ENCODE measurements at places on chromosomes 6 and 20. TPM values are rescaled to one million over a fixed set of nuclear protein-coding genes. Genes with fewer than 3 reads are reported as not detected.

The FGD2 gene
- total RNA-seq: 19.7 TPM

GRCh38 chr6:169326067-169326799 is 72.6 kb upstream of the THBS2 start:
- peak; percentile 55 for DNase-seq

DNA sequence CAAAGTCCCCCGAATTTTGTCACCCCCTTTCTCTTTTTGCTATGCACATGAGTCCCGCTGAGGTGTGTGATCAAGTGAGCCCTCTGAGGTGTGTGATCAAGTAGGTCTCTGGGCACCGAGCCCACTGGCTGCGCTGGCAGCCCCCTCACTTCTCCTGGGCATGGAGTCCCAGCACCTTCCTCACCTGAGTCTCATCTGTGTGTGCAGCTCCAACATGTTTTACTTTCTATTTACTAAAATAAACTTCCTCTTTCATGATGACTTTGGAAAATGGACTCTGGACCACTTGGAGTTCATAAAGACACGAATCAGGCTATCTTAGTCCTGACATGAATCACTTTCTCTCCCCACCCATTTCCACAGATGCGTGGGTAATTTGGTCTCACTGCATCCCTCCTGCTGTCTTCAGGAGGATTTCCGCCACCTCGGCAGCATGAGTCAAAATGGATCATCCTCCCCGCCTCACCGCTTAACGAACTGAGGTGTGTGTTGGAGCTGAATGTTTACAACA is 39.8 kb downstream of the PRDM1 start:
- no peak for DNase-seq

The ENPP5 gene
- 1.9 TPM for total RNA-seq

DNA sequence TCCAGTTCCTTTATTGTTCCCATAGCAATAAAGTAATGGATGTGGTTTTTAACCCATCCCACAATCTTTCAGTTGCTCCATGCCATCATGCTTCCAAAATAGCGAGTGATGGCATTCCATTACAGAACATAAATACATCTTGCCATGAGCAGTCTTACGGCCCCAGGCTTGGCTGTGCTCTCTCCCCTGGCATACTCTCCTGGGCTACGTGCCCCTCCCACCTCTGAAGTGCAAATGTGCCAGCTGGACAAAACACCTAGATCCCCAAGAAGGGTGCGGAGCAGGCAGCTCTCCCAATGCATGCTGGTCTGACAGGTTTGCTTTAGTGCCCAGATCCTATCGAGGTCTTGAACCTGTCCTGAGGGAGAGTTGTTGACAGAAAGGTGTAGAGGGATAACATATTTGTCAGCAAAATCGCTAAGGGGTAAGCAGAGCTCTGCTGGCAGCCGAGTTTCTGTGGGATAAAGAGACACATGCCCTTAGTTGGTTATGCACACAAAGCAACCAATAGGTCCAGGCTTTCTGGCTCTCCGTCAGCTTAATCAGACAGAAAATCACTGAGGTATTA is 43.9 kb upstream of the PAX1 start:
- DNase-seq: no peak

The GLO1 gene
- total RNA-seq: 60.3 TPM

DNA sequence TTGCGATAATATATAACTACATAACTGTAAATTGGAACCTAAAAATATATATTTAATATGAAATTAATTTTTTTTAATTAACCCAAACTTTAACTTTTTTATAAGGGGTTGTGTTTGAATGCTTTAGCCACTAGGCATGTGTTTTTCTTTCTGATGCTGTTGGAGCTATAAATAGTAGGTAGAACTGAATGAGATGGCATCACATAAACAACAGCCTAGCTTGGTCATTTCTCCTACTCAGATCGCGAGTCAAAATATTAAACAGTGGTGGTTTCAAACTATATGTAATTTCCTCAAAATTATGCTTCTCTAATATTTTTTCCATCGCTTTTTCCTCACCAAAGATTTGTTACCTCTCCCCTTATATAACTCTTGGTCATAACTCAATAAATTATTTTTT is 243.2 kb downstream of the ARID1B start:
- no peak for DNase-seq

GRCh38 chr6:134521116-134521501 is 203.2 kb upstream of the SGK1 start:
- no peak for DNase-seq

The PTCRA gene
- 0.40 TPM for total RNA-seq

GRCh38 chr6:100126790-100127484 is 132.9 kb upstream of the MCHR2 start:
- DNase-seq: no peak

- no peak for DNase-seq
These were observed 224.2 kb downstream of the CLIC5 start for GRCh38 chr6:45791211-45792168.

DNA sequence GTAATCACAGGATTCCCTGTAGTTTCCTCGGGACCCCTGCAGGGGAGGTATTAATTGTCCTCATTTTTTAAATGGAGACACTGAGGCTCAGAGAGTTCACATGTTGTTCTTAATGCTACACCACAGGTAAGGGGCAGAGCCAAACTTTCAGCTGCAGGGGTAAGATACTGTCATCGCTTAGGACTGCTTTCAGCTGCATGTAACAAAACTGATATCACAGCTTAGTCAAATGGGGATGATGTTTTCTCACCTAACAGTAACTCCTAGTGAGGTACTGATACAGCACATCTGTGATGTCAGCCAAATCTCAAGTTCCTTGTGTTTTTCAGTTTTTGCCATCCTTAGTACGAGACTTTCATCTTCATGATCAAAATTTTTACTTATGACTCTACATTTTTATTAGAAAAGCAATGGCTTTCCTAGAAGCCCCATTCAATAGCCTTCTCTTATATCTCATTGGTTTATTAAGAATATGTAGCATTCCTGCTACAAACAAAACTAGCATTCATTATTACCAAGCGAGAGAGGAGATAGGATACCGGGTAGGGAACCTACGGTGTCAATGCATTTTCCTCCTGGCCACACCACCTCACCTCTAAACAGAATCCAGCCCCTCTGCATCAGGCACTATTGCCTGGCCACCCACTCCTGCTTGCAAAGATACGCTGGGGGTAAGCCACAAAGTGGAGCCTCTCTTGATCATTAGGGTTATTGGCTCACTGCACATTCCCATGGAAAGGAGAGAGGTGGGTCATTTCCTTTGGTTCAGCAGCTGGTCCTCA is 557.5 kb downstream of the CD83 start:
- DNase-seq: no peak

The JPH2 gene
- 1.5 TPM for total RNA-seq

The PLEKHG1 gene
- 57.7 TPM for total RNA-seq

DNA sequence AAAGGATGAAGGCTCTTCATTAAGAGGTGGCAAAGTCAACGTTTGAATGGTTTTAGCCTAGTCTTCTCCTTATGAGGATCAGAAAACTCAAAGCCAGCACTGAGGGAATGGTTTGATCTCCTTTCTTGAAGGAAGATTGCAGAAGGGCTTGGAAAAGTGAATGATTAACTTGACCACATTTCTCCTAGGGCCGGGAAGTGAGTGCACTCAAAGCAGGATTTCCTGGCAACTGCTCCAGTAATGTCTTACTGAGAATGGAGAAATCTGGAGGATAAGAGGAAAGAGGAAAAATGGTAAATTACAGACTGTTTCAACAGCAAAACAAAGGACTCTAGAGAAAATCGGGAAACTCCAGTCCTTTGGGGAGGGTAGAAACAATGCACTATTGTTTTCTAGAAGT is 189.0 kb upstream of the FOXA2 start:
- DNase-seq: no peak

The DDO gene
- 1.3 TPM for total RNA-seq

DNA sequence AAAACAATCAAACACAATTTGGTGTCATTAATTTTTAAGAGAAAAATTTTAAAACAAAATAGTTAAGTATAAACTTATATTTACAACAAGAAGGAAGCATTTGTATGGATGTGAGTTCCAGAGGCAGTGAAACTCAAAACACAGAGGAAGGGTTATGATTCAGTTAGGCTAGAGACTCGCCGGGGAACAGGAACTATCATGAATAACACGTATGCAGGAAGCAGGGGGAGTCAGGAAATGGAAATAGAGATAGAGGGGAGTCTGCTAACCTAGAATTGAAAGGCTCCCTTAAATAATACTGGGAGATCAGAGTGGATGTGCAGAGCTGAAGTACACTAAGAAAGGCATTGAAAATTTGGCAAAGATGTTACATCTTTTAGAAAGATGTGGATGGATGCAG is 14.2 kb upstream of the HLA-DRB1 start:
- no peak for DNase-seq

- no peak for DNase-seq
These were observed 329.8 kb upstream of the SOX4 start for GRCh38 chr6:21263531-21264287.

DNA sequence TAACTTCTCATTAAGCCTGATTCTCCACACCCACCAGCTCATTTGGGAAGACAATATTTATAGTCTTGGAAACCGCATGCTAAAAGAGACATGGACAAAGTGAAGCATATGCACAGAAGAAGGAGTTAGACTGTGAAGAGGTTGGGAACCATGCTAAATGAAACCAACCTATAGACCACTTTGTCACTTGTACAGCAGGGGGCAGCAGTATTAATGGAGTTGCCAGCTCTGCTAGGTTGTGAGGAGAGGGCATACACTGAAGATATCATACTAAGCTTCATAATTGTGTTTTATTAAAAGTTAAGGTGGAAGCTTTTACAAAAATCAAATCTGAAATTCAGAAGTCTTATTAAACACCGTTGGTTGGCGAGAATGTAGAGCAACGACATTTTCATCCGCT is 38.3 kb upstream of the HMGCLL1 start:
- DNase-seq: no peak

GRCh38 chr6:52570291-52570700 is 6.6 kb downstream of the TRAM2 start:
- DNase-seq: no peak

The THBS2 gene
- 104 TPM for total RNA-seq

The ADGRB3 gene
- 8.5 TPM for total RNA-seq

The CUL9 gene
- total RNA-seq: 42.9 TPM

The SLC12A5 gene
- 3.9 TPM for total RNA-seq

- no peak for DNase-seq
These were observed 133.8 kb downstream of the SMOC2 start for GRCh38 chr6:168574699-168575195.

GRCh38 chr20:46128310-46129151 is 10.4 kb downstream of the CD40 start:
- DNase-seq: peak; percentile 59

- DNase-seq: no peak
These were observed 81.4 kb downstream of the MCHR2 start for GRCh38 chr6:99912657-99913056.

DNA sequence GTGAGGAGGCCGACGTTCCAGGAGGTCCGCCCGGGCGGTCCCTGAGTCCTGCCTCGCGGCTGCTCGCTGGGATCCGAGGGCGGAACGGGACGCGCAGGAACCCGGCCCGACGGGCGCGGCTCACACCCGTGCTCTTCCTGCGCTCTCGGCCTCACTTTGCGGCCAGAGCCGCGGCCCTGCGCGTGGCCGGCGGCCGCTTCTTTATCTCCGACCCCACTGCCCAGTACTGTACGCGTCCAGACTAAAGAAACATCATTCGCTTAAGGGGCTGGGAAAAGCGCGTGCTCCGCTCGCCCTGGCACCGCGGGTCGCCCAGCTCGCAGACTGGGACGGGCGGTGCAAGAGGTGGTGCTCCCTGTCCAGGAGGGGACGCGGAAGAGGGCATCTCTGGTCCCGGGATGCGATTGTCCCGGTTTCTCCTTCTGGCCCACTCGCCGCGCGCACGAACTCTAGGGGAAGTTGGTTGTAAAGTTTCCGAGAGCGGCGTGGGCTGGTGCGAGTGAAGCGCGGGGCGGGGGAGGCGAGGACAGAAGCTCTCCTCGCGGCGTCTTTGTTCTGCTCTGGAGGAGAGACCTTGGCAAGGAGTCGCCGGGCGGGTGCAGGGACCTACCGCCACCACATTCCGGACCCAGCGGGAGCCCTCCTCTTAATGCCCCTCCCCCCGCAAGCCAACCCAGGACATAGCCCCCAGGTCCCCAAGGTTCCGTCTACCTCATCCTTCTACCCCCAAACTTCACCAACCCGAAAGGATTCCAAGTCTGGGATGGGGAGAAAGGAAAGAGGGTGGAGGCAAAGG is 71.0 kb downstream of the SOX4 start:
- DNase-seq: peak; percentile 71

GRCh38 chr6:52577022-52577777 is at the start of gene TRAM2:
Gene TRAM2, minus strand, starts transcription at chr6:52577060. Its CDS starts 145 bp downstream, at chr6:52576915.
- peak; percentile 89 for DNase-seq

Measured in sciatic nerve (tissue), 2 donors.